DMS53 (cell line): ENCODE measurements at places on chromosomes 7 and 10.

DNA sequence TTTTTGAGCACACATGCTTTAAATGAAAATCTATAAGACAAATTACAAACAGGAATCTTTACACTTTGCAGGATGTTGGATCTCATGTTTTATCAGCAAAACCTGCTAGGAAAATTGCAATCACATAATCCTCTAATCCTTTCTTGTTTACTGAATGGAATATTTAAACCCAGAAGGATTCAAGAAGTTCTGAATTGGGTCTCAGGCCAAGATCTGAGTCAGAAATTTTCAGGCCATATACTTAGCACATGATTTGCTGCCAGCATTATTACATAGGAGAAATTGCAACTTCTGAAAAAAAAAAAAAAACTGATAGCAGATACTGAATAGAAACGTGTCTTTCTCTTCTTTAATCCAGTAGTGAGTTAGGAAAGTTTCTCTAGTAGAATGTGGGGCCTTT is 1005.3 kb upstream of the POT1 start:
- peak; percentile 72 for DNase-seq

GRCh38 chr7:85972504-85973141 is 671.1 kb upstream of the GRM3 start:
- no peak for DNase-seq

DNA sequence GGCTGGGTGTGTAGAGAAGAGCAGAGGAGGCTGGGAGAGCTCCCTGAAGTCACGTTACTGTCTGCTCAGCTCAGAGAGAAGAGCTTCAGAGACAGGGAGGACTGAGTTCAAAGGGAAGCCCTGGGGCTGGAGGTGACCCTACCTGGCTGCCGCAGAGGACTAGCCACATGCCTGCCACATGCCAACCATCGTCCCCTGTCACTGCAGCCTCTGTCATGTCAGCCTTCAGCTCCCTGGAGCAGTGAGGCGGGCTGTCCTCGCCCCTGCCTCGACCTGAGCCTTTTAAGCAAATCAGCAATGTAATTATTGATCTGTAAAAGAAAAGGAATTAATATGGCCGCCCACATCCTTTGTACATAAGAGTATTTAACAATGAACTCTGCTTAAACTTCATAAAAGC is 89.3 kb upstream of the RET start:
- DNase-seq = no peak

GRCh38 chr7:154709840-154710520 is 292.9 kb downstream of the PAXIP1 start:
- DNase-seq = no peak

DNA sequence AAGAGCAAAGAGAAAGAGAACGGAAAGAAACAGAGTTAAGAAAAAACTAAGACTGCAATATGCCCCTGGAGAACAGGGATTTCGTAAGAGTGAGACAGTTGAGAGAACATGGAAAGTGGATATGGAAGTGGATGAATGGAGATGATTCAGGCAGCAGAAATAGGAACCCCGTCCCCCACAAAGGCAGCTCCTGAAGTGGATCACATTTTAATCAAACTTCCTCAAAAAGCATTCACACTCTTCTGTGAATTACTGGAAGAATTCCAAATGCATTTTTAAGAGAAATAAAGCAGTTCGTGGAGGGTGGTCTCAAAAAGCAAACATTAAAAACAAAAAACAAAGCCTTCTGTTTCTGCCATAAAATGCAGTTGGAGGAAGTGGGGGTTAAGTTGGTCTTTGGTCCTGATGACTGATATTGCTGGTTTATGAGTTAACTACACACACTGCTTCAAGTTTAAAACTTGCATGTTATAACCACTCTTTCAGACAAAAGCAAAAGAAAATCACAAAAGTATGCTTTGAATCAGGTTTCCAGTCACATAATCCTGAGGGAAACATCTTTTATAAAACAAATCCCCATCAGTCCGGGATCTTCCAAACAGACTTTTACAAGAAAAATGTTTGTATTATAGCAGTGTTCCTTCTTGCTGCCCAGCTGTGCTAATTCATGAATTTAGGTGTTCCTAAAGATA is 214.3 kb downstream of the FANK1 start:
- no peak for DNase-seq

DNA sequence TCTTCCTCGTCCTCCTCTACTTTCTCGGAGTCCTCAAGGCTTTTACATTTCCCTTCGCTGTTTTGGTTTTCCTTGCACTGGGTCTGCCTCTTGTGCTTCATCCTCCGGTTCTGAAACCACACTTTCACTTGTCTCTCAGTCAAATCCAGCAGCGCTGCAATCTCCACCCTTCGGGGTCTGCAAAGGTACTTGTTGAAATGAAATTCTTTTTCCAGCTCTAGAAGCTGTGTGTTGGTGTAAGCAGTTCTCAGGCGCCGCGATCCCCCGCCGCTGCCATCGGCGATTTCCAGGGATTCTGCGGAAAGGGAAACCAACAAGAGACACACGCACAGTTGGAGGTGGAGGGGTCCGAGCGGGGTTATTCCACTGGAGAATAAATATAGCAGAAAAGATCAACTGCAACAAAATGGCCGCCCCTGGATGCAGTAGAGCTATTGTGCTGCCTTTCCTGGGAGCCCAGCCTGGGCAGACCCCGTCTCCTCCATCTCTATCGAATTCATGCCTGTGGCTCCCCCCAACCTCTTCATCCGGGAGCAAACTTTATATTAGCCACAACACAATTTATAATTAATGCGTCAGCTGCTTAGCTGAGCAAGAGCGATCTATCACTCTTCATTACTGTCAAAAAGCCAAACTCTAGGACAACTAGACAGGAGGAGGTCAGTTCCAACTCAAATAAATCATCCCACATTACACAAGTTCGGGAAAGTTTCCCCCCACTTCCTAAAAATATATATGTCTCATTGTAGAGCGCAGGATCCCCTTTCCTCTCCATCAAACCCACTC is 1.1 kb downstream of the HOXA2 start:
- DNase-seq = no peak

- no peak for DNase-seq
Observed at GRCh38 chr10:70771311-70772194, 13.6 kb downstream of the TBATA start.

- DNase-seq = no peak
Observed at GRCh38 chr10:89357975-89358374, 19.9 kb upstream of the IFIT1B start.

DNA sequence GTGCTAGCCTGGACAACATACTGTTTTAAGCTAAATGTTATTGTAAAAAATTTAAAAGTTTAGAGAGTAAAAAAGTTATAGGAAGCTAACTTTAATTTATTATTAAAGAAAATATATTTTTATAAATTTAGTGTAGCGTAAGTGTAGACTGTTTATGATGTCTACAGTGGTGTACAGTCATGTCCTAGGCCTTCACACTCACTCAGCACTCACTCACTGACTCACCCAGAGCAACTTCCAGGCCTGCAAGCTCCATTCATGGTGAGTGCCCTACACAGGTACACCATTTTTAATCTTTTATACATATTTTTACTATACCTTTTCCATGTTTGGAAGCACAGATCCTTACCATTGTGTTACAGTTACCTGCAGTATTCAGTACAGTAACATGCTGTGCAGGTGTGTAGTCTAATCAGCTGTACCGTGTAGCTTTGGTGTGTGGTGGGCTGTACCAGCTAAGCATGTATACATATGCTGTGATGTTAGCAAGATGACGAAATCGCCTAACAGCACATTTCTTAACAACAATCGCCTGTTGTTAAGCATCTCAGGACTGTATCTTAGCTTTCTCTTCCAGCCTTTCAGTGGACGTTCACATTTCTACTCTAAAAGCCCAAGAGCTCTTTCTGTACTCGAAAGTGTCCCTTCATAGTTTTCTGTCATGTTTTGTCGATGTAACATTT is 12.5 kb downstream of the RNF32 start:
- DNase-seq = no peak

GRCh38 chr10:78362406-78363022 is 328.9 kb downstream of the RPS24 start:
- no peak for DNase-seq

- peak; percentile 61 for DNase-seq
Observed at GRCh38 chr7:145339319-145339718, 503.5 kb upstream of the TPK1 start.

DNA sequence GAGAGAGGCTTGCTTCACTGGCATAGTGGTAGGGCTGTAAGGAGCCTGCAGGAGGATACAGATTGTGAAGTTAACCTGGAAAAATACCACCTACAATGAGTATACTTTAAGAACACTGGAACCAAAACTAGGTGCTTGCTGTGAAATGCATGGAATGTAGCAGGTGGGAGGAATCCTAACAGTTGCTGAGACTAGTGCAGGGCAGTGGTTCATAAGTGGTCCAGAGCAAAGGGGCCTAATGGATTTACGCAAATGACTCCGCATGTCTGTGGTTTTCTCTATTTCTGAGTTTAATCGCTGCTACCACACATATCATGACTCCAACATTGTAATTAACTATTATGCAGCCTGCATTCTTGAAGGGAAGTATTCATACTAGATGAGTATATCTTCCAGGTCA is 218.4 kb downstream of the CHRM2 start:
- DNase-seq = no peak

- no peak for DNase-seq
Observed at GRCh38 chr7:27374958-27375841, 132.6 kb downstream of the EVX1 start.

GRCh38 chr10:56116684-56117083 is 244.4 kb downstream of the ZWINT start:
- peak; percentile 68 for DNase-seq
